ENCODE measurements at places on chromosomes 16 and 17.
A peak's percentile ranks its signal among the peaks of the same experiment; 100 is the strongest.

GRCh38 chr17:29613352-29613837 lies 9.3 kb downstream of the CORO6 start:
- no peak for DNase-seq

DNA sequence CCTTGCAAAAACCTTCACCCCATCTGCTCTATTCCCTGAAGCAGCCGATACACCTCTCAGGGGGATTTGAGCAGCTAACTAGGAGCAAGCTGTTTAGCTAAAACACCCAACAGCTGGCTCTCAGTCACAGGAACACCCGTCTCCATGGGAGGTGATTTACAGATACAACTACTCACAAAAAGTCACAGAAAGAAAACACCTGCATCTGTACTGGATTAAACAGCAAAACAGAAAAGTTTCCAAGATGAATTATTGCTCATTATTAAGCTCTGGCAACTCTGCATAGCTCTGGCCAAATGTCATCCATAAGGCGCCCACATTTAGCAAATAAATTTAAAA lies 22.3 kb downstream of the GJC1 start:
- peak; percentile 71 for DNase-seq

DNA sequence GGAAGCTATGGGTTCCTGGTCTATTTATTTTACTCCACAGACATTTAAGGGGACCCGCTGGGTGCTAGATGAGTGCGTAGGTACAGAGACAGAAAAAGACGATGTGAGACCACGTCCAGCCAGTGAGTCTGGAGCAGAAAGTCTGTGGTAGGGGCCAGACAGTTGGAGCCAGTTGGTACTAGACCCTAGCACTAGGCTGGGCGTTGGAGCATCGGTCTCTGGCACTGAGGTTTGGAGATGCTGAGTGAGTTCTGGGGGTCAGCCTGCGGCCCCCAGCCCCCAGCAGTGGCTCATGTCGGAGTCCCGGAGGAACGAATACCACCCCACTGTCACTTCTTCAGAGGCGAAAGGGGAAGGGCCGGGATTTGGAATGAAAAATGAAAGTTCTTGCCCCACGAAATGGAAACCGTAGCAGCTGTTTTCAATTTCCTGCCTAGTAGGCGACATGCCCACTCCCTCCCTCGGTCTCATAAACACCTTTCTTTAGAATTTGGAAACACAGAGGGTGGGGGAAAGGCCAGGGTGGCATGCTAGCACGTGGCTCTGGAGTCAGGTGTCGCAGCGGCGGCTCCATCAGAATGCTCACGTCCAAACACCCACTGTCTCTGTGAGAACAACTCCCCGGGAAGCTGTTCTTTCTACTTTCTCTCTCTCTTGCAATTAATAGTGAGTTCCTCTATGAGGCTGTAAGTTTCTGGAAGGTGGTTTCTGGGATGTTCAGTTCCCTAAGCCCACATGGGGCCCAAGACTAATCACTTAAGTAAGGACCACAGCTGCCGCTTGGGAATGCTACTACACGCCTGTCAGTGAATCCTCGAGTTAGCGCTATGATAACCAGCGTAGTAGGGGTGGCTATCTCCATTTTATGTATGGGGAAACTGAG lies 96.8 kb downstream of the IRF8 start:
- DNase-seq = no peak

DNA sequence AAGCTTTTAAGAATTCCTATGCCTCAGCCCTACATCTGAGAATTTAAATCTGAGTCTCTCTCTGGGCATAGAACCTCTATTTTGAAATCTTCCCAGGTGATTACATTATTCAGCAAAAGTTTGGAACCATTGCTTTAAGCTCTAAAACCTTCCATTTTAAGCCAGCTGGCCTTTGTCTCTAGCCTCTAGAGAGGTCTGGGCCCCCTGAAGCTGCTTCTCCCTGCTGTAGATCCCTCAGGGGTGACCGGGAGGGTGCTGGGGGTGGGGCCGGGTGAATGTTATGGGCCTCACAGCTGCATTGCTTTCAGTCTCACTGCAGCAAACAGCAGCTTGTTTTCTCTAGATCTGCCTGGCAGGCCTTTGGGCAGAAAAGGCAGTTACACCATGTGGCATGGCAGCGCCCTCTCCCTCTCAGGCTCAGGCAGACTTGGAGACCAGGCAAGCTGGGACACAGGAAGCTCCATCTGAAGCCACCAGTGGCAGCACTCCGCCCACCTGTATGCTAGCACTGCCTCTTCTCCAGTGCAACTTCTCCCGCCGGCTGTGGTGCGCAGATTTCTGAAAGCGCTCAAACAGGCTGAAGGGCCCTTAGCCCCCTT lies 66.3 kb downstream of the MPRIP start:
- no peak for DNase-seq

DNA sequence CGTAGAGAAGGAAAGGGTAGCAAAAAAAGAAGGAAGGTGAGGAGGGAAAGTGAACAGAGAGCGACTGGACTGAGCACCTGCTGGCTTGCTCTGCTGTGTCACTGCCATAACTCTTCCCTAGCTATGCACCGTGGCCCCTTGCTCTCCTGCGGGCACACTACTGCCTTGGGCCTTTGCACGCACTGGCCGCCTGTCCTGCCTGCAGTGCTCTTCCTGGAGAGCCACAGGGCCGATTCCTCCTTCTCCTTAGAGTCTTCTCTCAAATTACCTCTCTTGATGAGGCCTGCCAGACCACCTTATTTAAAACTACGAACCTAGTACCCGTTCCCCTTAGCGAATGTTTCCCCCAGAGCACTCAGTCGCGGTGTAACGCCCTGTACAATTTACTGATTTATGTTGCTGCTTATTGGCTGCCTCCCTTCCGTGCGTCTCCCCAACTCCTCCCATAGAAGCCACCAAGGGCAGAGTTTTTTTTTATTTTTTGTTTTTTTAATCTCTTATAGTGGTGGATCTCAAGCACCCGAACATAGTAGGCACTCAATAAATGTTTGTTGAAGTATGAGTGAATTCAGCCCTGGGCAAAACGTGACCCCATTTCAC lies 70.3 kb downstream of the RAI1 start:
- DNase-seq = no peak

DNA sequence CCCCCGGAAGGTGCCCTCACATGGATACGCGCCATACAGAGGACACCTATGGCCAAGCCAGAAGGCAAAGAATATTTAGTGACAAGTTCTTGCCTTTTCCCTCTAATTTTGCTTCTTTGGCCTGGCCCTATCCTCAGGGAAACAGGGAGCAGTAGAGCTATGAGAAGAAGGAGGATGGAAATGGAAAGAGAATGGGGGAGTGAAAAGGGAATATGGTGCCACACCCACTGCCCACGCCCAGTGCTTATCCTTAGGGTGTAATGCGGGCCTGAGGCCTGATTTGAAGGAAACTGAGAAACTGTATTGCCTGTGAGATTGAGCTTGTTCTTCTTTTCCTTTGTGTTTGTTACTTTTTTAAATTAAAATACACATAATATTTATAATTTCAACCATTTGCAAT lies 255.1 kb downstream of the HS3ST3A1 start:
- DNase-seq = no peak

DNA sequence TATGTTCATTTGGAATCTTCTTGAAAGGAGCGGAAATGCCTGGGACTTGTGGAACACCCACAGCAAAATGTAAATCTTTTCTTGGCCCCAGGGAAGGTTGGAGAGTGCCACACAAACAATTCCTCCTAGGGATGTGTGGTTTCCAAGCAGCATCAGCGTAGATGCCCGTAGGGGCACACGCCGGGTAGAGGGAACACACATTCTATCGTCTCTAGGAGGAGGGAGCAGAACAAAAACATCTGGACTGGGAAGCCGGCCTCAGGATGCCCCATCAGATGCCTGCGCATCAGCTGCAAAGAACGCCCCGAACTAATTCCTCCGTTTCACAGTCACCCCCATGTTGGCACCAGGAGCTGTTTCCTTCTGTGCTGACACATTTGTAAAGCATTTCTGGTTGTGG lies 357.9 kb upstream of the ZFHX3 start:
- no peak for DNase-seq

DNA sequence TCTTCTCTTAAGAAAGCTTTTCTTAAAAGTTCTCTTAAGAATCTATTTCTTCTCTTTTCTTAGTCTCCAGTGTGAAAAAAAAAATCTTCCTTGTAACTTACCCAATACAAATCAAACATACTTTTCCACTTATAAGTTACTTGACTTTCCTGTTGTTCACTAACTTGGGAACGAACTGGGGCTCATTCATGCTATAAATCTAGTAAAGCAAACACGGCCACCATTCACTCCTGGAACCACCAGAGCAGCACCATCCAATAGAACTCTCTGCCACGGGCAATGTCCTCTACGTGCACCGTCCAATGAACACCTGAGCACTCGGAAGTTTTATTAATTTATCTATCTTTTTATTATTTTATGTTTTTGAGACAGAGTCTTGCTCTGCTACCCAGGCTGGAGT lies 20.8 kb downstream of the SRP68 start:
- no peak for DNase-seq

GRCh38 chr17:63925615-63926014 lies 6.5 kb downstream of the CD79B start:
- no peak for DNase-seq

DNA sequence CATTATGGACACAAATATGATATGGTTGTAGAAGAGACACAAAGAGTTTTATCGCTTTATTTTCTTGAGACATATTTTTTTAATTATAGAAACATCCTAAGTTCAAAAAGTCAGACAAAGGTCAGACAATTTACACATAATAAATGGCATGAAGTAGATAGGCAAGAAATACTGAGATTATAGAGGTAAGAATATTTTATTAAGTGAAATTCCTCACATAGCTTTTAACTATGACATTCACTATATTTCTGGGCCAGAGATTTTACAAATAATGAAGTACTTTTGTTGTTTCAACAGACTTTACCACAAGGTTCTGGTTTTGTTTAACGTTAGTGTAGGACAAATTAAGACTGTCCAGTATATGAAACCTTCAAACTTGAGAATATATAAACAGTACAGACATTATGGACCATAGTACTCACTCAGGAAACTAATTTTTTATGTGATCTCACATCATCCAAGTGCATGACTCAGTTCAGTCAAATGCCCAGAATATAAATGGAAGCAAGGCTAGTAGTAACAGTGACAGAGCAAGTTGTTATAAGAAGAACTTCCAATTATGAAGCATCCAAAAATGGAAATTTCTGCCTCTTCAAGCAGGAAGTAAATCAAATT lies 394.8 kb downstream of the KCNJ2 start:
- no peak for DNase-seq

DNA sequence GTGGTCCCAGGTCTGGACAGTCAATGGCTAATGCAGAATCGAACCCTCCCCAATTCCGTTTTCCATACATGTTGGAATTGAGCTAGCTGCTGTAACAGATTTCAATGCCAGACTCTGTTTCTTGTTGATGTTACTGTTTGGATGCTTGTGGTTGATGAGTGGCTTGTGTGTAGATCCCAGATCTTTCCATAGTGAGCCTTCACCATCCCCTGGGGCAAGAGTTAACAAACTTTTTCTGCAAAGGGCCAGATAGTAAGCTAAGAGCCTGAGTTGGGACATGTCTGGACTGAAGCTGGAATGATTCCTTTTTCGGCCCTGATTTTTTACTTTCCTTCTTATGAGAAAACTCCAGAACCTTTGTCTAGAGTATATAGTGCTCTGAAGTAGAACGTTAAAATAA lies 296.3 kb downstream of the CPPED1 start:
- DNase-seq = no peak

- no peak for DNase-seq
Observed at GRCh38 chr17:81026266-81027036, 8.5 kb upstream of the BAIAP2 start.

DNA sequence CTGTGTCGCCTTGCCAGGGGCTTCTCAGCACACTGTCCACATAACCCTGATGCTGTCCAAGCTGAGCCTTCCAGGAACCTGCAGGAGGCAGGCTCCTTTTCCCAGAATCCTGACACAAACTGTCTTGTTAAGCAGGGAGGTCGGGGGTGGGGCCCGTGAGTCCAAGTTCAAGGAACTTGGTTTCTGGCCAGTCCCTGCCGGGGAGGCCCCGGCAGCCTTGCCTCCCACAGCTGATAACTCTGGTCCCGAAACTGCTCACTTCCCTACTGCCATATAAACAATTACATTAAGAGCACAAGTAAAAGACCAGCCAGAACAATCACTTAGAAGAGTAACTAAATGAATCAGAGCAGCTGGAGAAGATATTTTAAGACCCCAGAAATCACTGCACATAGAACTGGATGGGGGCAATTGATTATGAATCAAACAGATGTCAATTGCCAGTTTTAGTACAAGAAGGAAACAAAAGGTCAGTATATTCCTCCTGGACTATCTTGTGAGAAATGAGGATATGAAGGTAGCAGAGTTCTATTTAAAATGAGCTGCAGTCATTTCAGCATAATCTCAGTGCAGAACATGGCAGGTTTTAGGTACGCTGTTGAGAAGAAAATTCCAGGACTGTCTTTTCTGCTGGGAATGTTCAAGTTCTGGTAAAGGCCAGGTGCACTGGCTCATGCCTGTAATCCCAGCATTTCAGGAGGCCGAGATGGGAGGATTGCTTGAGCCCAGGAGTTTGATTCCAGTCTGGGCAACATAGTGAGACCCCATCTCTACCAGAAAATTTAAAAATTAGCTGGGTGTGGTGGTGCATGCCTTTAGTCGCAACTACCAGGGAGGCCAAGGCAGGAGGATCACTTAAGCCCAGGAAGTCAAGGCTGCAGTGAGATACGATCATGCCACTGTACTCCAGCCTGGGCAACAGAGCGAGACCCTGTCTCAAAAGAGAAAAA lies 169.8 kb downstream of the PITPNC1 start:
- DNase-seq = peak; percentile 7

- no peak for DNase-seq
Observed at GRCh38 chr17:10316801-10317542, 55.8 kb downstream of the MYH13 start.

DNA sequence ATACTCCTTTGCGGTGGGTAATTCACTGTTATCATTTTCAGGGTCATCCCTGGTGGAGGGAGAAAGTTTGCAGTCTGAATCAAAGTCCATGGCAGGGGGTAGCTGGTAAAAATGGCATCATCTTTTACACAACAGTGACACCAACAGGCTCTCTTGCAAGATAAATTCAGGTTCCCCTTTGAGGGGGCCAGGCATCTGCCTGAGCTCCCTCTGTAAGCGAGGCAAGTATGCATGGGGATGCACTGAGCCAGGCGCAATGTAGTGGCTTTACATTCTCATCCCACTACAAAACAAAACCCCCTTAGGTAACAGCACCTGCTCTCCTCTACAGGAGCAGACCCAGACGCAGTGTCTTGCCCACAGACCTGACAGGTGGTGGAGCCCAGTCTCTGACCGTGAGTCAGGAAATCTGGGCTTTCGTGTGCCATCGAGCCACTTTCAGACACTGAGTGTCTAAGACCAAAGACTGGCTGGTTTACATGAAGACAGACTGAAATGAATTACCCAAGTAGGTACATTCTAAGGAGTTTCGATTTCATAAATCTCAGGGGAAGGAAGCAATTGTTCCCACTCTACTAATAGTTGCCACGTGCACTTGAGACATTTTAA lies 17.7 kb downstream of the LITAFD start:
- no peak for DNase-seq

- no peak for DNase-seq
Observed at GRCh38 chr17:70242781-70243437, 73.6 kb downstream of the KCNJ2 start.

GRCh38 chr17:19285213-19285900 lies 48.2 kb downstream of the EPN2 start:
- DNase-seq = no peak

All from NCI-H446 treated with DMSO at 0.1 percent for 48 hours (cell line).